ENCODE measurements at places on chromosomes 2 and 18.

GRCh38 chr2:143375384-143375880, 246.2 kb downstream of the ARHGAP15 start:
- no peak for DNase-seq

DNA sequence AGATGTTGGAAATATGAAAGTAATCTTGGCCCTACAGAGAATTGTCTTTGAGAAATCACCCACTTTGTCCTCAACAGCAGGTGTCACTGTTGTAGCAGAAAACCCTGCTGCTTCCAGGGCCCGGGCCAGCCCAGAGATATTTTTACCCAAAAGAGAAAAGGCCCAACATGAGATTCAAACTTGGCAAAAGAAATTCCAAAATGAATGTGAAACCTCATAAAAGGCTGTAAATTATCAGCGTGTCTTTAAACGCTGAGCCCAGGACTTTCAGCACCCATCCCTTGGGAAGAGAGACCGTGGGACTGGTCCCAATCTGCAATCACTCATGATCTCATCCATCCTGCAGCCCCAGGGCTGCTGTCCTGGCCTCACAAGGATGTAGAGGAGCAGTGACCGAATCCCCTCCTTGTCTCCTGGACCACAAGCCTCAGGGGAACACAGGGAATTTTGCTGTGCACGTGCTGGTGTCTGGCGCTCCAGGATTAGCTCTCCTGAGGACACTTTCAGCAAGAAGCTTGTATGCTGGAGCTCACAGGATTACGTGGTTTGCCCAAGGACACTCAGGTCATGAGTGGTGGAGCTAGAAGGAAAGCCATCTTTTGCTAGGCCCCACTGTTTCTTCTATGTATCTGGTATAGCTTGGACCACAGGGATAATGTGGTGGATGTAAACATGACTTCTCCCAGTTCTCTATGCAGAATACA, 202.1 kb downstream of the RNF144A start:
- no peak for DNase-seq

GRCh38 chr2:160252278-160252887, 52.3 kb upstream of the ITGB6 start:
- DNase-seq = no peak

DNA sequence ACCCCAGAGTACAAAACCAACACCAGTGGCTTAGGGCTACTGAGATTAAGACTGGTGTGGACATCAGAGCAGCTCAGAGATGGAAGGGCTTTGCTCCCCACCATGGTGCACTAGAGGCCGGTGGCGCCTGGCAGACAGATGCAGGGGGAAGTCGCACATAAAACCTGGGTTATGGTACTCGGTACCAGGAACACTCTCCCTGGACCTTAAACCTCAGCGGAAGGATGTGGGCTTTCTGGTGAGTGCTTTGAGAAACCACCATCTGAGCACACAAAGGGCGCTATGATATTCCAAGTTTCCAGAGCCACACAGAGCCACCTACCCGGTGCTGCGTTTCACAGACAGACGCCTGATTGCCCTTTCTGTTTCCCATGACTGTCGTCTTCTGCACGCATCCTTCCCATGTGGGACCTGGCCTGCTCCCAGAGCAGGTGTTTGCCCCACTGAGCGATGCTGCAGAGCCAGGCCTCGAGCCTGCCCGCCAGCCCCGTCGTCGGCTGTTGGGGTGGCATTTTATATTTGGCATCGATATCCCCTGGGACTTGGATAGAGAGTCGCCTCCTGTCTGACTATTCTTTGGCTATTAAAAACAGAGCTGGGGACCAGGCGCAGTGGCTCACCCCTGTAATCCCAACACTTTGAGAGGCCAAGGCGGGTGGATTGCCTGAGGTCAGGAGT, 89.5 kb upstream of the ODC1 start:
- DNase-seq = no peak

DNA sequence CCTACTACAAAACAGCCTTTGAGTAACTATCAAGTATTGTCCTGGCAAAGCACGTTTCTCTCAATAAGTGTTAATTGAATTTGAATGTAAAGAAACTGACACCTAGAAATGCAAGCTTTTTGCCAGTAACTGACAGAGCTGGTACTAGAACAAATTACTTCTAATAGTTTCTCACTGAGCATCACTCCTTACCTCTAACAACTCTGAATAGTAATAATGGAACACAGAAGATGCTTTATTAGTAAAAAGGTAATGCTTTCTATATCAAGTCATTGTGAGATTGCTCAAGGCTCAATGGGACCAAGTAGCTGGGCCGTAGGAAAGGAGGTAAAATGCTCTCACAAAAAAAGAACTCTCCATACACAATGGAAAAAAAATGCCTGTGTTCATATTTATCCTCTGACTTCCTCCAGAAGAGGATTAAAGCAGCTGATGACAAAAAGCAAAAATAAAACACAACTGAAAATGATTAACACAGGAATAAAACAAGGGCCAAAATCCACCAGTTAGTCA, 11.8 kb downstream of the RASGRP3 start:
- DNase-seq = no peak

DNA sequence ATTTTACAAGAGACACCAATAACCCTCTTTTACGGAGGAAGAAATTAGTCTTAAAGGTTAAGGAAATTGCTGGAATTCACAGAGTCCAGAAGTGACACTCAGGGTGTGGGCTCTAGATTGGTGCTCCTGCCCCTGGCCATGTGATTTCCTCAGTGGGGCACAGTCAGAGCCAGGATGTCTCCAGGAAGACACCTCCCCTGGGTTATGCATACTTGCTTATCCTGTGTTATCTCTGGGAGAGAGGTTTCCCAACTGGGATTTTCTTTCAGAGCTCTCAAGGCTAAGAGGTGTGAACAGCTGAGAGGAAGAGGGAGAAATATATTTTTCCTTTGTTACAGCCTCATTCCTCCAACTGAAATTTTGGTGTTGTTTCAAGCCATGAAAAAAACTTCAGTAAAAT, 125.6 kb upstream of the CELF4 start:
- DNase-seq = no peak

- no peak for DNase-seq
Measured at GRCh38 chr2:23121968-23122648, 262.9 kb upstream of the KLHL29 start.

DNA sequence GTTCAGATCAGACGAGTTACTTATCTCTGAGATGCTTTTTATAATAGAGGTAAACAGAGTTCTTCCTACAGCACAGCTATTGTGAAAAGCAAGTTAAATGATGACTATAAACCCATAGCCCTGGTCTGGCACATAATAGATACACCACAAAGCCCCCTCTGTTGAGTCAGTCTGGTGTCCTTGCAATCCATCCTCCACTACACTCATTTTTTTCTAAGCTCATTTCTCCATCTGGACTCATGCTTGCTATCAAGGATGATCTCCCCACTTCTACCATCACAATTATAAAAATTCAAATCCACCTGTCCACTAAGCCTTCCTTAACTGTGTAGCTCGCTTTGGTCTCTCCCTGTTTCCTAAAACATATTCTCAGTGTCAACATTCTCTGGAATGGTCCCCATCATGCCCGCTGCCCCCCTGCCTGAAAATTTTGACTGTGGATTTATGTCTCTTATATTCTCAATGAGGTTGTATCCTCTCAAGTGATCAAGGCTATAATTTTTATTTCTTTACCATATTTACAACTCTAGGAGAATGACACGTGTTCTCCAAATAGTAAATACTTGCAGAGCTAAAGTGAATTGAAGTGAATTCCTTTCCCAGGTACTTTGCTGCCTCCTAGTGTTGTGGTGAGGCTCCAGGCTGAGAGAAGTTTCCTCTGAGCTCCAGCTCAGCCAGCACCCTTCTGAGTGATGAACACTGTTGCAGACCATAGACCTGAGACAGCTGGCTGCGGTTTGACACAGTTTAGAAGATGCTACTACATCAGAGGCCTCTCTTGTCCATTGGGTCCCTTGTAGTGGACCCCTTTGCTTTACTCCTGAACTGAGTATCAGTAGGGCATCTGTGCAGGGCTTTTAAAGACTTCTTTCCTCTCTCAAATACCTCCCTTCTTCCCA, 108.7 kb downstream of the DPP10 start:
- DNase-seq = no peak

GRCh38 chr18:58633874-58634273, 5.0 kb upstream of the ALPK2 start:
- DNase-seq = no peak

DNA sequence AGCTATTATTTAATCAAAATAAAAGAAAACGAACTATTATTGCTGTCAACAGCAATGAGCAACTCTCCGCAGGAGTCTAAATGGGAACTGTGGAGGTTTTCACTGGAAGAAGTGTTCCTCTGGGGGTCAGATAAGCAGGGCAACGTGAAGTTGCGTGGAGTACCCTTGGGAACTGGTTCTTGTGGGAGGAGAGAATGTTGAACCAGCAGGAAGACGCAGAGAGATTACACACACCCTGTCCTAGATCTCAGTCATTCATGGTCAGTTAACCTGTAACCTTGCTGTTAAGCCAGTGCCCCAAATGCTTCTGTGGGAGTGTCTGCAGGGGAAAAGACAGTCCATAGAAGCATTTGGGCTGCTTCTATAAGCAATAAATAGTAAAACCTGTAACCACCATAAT, 20.4 kb upstream of the CABLES1 start:
- DNase-seq = no peak

DNA sequence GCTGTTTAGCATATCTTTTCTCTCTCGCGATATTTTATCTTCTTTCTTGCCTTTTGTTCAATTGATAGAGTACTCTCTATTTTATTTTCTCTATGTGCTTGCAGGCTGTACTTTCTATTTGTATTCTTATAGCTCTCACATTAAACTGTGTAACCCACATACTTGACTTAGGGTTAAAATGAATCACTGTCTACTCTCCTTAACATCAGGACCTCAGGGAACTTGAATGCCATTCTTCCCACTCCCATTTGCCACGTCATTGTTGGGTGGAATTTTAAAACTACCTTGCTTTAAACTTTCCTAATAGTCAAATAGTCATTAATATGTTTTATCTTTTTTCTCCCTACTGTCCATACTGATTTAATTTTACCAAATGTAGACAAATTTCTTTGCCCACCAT, 269.7 kb downstream of the ALPK2 start:
- DNase-seq = no peak

DNA sequence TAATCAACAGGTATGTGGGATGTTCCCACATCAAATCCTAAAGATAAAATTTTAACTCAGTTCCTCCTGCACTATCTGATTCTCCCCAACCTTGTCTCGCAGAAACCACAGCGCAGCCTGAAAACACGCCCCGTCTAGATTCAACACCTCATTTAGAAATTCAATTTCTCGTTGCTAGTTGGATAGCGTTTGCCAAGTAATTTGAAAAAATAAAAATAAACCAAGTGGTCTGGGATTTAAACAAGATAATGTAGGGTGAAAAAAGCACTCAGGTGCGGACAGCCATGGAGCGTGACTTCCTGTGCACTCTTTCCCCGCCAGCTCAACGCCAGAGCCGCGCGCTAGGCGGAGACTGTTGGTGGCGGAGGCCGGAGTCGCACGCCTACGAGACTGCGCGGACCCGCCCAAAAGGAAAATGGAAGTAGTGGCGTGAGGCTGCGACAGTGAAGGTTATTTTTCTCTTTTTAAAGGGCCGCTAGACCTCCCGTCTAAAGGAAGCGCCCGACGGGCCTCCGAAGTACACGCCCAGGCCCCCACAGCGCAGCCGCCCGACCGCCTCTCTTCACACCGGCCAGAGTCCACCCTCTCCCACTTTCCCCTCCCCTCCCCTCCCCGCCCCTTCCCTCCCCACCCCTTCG, 615 bp upstream of the CCNT2 start:
- no peak for DNase-seq

DNA sequence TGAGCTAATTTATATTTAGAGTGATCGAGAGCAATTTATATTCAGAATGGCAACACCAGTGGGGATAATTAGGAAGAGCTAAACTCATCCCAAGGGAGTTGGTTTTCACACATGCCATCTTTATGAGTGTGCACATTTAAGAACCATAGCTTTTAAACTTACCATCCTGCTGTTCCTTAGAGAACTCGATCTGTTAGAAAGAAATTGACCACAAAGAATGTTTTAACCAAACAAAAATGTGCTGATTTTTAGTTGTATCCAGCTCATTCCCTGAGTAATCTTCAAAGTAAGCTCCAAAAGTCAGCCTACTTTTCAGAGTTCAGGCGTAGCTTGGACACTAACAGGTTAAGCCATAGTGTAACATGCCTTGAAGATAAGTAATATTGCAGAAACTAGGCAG, 12.6 kb downstream of the MYL1 start:
- no peak for DNase-seq

- no peak for DNase-seq
Measured at GRCh38 chr2:37868866-37869265, 56.2 kb upstream of the RMDN2 start.

DNA sequence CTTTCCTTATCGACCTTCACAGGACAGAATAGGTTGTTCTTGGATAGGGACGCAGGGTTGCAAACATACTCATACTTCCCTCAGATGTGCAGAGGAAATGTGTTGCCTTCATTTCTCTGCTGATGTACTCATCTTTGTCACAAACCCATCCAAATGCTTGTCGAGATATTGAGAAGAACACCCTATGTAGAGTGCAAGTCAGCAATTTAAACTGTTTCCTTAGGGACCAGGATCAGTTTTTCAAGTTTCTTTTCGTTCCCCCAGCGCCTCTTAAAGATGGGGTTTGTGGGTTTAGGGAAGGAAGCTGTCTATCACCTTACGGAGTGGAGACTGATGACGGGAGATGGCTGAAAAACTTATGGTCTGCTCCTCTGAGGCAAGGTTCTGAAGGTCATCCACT, 474.2 kb downstream of the EPHA4 start:
- no peak for DNase-seq

GRCh38 chr18:76803413-76803812, 18.9 kb upstream of the ZNF236 start:
- DNase-seq = no peak

- no peak for DNase-seq
Measured at GRCh38 chr2:46335391-46336282, 38.4 kb downstream of the EPAS1 start.

DNA sequence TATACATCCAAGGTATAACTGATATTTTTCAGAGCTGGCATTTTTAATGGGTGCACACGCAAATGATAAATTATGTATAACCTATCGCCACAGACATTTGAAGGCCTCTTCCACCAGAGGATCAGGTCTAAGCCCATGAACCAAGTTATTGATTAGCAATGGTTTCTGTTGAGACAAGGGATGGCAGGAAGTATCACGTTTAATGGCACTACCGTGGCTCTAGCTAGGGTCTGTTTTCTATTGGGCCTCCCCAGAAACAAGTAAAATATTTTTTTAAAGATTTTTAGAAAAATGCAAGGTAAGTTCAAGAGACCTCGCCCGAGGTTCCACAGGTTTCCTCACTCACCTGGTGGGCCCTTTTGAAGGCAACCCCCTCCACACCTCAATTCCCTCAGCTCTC, 667 bp downstream of the GFPT1 start:
- no peak for DNase-seq

Measured in stimulated activated CD8-positive, alpha-beta memory T cell treated with anti-CD3 and anti-CD28 coated beads, Interleukin-4, amount 100 ng/mL, for 1 hour (primary cell).